Ovary (tissue), 10 donors: ENCODE measurements at places on chromosomes 2 and 18. TPM values are rescaled to one million over a fixed set of nuclear protein-coding genes. Genes with fewer than 3 reads are reported as not detected.
A peak's percentile ranks its signal among the peaks of the same experiment; 100 is the strongest.

GRCh38 chr2:36406296-36406695 lies 50.7 kb downstream of the CRIM1 start:
- no peak for DNase-seq

DNA sequence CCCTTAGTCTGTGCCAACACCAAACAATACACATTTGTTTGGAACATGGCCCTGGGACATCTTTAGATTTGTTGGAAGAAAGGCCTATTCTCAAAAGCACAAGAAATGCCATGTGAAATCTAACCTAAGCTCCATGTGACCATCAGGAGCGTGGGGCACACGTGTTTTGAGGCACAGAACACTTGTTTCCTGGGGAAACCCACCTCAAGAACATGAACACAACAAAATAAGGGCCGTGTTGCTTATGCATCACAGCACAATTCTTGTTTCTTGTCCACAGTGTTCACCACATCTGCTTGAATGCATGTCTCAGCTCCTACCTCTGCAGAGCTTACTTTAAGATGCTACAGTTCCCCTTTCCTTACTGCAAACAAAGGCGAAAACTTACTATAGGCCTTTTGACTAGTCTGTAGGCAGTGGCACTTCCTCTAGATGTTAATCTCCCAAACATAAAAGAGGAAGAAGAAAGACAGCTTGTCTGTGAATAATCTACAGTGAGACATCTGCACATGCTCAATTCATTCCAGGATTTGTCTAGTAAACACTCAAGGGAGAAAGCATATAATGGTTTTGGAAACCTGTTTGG lies 165.0 kb downstream of the ANKRD44 start:
- DNase-seq = no peak

- no peak for DNase-seq
These were observed 20.3 kb upstream of the REG3G start for GRCh38 chr2:79005216-79005615.

DNA sequence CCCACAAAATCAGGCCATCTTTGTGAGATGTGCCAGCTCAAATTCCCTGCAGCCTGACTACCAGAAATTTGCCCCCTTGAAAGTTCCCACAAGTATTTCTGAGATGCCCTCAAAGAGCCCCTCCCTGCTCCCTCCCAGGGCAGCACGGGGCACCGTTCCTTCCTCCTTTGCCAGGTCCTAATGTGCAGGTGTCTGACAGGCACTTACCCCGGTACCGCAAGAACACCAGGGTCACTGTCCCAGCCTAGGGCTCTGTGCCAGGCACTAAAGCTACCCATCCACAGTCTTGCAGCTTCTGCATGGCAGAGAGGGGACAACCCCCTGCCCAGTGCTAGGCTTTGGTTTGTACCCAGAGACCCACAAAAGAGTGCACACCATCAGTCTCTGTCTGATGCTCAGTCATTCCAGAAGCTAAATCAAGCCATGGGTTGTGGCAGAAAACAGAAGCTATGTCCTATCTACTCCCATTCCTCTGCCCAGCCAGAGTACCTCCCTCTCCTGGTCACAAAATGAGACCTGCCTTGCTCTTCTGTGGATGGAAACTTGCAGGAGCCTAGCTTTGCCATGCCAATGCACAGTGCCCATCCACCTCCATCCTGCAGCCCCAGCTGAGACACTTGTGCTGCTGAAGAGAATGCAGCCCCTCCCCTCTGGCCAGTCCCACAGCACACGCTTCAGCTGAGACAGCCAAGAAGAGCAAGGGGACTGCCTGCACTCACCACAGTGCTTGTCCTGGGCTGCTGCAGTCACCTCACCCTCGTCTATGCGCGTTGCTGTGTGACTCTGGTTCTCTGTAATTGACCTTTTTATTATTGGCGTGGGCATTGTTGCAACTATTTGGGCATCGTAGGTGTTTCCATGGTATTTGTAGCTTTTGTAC lies 48.7 kb downstream of the INPP5D start:
- DNase-seq = no peak

DNA sequence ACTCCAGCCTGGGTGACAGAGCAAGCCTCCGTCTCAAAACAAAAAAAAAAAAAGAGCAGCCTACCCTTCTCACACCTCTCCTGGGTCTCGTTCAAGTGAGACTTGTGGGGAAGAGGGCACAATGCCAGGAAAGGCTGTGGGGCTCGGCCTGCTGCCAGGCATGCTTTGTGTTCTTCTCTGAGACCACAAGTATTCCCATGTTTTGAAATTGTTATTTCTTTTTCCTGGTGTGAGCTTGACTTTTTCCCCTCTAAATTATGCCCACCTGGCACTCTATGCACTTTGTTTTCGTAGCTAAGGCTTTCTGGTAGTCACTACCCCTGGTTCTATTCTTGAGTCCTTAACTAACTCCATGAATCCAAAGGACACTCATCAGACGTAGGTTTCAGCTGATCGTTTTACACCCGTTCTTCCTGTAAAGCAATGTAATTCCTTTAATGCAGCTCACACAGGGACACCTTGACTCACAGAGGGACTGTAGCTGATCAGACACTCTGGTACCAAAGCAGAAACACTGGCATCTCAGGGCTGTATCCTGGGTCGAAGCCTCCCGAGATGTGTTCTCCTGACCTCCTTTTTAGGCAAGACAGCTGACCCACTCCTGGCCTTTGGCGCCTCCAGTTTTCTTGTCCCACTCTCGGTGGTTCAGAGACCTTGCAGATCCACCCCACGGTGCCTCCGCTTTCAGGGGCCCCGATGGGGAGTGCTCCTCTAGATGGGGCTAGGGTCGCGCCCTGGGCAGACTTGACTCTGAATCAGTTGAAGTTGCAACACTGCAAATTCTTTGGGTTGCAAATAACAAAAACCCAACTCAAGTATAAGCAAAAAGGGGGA lies 193.3 kb upstream of the AGAP1 start:
- peak; percentile 43 for DNase-seq

DNA sequence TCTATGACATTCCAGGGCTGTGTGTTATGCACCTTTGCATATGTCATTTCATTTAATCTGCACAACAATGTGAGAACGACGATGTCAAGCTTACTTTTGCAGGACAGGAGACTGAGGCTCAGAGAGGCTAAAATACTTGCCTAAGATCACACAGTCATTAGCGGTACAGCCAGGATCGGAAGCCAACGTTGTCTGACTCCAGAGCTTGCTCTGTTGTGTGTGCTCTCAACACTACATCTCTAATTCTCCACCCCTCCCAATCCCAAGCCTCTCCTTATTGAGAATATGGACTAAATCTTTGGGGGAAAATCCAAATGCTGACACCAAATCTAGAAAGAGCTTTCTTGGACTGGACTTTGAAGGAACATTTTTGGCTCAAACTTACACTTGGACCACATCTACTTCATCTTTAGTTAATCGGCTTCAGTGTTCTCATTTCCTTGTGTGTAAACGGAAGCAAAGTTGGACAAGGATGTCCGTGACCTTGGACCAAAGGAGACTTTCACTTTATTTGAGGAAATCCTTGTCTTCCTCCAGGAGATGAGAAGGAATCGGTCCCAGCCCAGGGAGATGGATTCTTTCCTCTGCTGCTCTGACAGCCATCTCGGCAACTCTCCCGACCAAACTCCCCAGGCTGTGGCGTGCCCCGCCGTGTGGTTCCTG lies 242.4 kb downstream of the LPIN1 start:
- no peak for DNase-seq

DNA sequence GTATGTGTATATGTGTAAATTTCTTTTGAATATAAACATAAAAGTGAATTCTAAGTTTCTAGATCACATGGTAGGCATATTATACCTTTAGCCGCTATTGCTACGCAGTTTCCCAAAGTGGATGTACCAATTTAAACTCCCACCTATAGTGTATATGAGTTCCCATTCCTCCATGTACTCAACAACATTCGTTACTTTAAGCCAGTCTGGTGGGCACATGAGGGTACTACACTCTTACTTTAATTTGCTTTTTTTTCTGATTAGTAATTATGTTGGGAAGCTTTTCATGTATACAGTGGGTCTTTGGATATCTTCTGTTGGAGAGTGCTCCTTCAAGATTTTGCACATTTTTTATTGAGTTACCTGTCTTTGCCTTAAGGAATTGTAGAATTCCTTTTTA lies 683.8 kb downstream of the ERBB4 start:
- DNase-seq = no peak

GRCh38 chr2:12617366-12617765 lies 99.4 kb upstream of the TRIB2 start:
- no peak for DNase-seq

- no peak for DNase-seq
These were observed 23.3 kb downstream of the TTC32 start for GRCh38 chr2:19878268-19879046.

GRCh38 chr18:29087616-29088246 lies 910.8 kb upstream of the CDH2 start:
- DNase-seq = no peak

The SLC8A1 gene
- 1.3 TPM for polyA plus RNA-seq

The ALPP gene
- not detected for polyA plus RNA-seq

The HOXD12 gene
- polyA plus RNA-seq = not detected

The MTERF4 gene
- 41.6 TPM for polyA plus RNA-seq
